ENCODE measurements at places on chromosomes 16 and 17.

- no peak for DNase-seq
Measured at GRCh38 chr16:17965133-17965900, 371.2 kb downstream of the NPIPA8 start.

GRCh38 chr16:25950586-25951281 is 259.0 kb downstream of the HS3ST4 start:
- DNase-seq = no peak

GRCh38 chr16:11562941-11563340 is 23.8 kb downstream of the LITAF start:
- DNase-seq = no peak

GRCh38 chr17:56373981-56374833 is 219.3 kb upstream of the NOG start:
- DNase-seq = no peak

DNA sequence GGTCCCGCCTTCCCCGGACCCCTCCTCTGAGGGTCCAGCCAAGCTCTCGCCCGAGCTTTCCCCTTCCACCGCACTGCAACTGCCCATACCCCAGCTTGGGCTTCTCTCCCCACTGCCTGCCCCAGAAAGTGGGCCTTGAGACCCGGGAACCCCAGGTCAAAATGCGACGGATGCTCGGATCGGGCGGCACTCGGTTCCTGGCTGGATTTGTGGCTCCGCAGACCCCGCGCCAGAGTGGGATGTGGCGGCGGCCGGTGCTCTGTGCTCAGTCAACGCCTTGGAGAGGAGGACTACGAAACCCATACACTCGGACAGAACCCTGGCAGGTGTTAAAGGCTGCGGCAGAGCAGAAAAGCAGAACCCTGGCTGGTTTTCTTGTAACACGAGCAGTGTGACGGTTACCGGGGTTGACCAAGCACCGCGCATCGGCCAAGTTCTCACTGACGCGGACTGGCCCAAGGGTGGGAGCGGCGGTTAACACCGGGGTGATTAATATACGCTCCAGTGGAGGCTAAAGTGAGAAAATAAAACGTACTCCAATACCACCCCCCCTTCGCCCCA is 885 bp upstream of the SLFN13 start:
- no peak for DNase-seq

DNA sequence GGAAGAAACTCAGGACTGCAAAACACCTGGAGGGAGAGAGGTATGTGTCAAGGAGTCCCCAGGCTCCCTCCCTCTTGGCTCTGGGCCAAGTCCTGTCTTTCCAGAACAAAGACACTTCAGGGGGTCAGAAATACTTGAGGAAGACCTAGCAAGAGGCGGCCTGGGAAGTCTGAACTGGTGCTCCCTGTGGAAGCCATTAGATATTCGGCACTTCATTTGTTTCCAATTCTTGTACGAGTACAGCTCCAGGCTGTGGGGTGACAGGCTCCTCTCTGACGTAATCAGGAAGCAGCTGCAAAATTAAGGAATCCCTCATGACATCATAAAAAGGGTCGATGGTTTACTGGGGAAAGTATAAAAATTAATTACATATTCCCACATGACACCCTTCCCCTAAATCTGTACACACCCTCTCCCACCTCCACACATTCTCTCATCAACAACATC is 108.7 kb downstream of the SMG6 start:
- DNase-seq = no peak

GRCh38 chr16:19859166-19859565 is 25.5 kb downstream of the GPRC5B start:
- no peak for DNase-seq

GRCh38 chr16:19184823-19185509 is 16.9 kb downstream of the SYT17 start:
- DNase-seq = no peak

GRCh38 chr16:17921357-17921978 is 415.1 kb downstream of the NPIPA8 start:
- no peak for DNase-seq

GRCh38 chr16:88015806-88016140 is 64.5 kb downstream of the BANP start:
- no peak for DNase-seq

DNA sequence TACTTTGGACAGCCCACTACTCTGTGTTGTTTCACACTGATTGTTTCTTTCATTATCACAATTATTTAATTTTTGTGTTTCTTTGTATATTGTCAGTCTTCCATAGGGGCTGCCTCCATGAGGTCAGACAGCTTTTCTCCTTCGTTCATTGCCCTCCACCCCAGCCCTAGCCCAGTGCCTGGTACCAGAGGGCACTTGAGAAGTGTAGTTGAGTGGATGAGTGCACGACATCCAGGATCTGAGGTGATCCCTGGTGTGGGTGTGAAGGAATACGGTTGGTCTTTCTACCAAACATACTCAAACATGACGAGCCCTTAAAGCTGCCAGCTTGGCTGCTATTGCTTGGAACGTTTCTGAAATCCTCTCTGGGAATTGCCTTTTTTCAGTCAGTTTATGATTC is 37.9 kb downstream of the DHRS7B start:
- DNase-seq = no peak

GRCh38 chr17:49926886-49927285 is 42.1 kb upstream of the DLX4 start:
- no peak for DNase-seq

GRCh38 chr17:71914812-71915211 is 206.0 kb upstream of the SOX9 start:
- DNase-seq = no peak

GRCh38 chr16:102060-102855 is 24.2 kb downstream of the MPG start:
- no peak for DNase-seq

- DNase-seq = no peak
Measured at GRCh38 chr16:3348547-3349167, 7.0 kb upstream of the OR2C1 start.

DNA sequence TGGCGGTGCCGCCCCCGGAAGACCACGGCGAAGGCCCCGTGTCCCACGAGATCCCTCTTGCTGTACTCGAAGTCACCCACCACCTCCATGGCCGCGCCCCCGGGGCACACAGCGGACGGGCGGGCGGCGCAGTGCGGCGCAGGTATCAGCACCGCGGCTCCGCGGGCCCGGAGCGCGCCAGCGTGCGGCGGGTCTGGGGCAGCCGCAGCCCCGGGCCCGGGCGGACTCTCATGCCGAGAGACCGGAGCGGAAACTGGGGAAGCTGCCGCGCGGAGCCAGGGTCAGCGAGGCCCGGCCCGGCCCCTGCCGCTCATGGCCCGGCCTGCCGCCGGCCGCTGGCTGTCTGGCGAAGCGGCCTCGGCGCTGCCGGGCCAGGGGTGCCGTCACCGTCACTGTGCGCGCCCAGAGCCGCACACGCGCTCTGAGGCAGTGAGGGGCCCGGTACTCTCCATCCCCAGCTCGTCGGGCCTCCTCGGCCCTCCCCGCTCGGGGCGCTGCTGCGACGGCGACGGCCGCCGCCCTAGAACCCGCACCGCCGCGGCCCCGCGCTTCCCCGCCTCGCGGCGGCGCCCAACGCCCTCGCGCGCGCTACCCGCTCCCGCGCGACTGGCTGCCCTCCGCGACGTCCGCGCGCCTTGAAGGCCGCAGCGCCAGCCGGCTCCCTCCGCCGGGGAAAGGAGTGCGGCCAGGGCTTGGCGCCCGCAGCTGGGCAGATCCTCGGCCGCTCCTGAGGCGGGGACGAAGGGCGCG is at the start of gene ULK2:
TSS of gene ULK2 (minus strand) at position 608 of the 750 bp plus-strand sequence. CDS start at position 89, 519 bp downstream.
- peak; percentile 15 for DNase-seq

DNA sequence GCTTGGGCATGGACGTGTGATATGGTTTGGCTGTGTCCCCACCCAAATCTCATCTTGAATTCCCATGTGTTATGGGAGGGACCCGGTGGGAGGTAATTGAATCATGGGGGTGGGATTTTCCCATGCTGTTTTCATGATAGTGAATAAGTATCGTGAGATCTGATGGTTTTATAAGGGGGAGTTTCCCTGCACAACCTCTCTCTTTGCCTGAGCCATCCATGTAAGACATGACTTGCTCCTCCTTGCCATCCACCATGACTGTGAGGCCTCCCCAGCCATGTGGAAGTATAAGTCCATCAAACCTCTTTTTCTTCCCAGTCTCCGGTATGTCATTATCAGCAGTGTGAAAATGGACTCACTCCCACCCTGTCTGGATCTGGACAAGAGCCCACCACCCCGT is 393.4 kb downstream of the SEC14L1 start:
- no peak for DNase-seq

- no peak for DNase-seq
Measured at GRCh38 chr16:84254062-84254461, 14.2 kb upstream of the KCNG4 start.

DNA sequence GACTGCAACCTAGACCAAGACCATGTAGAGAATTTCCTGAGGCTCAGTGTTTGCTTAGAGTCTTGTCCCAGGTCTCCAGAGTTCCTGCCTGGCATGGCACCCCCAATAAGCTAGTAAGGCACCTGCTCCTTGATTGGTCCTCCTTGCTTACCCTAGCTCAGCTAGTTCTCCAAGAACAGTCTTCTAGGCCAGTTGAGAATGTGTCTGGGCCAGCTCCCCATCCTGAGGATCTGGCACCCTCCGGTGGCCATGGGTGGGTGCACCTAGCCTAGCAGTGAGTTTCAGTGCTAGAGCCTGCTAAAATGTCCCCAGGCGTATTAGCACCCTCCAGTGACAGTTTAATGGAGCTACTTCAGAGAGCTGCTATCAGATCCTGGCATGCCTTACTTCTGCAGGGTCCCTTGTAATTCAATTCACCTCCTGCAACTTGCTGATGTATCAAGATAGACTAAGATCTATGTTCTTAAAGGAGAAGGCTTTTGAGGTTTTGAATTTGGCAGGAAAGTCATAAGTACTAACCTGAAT is 44.4 kb upstream of the MED13 start:
- peak; percentile 55 for DNase-seq

GRCh38 chr17:82283208-82283749 is 9.8 kb upstream of the CSNK1D start:
- peak; percentile 41 for DNase-seq

GRCh38 chr16:57358527-57359095 is at the start of gene CCL22:
Gene CCL22 (plus strand): TSS chr16:57358783. CDS start chr16:57358817, 34 bp downstream.
- no peak for DNase-seq

DNA sequence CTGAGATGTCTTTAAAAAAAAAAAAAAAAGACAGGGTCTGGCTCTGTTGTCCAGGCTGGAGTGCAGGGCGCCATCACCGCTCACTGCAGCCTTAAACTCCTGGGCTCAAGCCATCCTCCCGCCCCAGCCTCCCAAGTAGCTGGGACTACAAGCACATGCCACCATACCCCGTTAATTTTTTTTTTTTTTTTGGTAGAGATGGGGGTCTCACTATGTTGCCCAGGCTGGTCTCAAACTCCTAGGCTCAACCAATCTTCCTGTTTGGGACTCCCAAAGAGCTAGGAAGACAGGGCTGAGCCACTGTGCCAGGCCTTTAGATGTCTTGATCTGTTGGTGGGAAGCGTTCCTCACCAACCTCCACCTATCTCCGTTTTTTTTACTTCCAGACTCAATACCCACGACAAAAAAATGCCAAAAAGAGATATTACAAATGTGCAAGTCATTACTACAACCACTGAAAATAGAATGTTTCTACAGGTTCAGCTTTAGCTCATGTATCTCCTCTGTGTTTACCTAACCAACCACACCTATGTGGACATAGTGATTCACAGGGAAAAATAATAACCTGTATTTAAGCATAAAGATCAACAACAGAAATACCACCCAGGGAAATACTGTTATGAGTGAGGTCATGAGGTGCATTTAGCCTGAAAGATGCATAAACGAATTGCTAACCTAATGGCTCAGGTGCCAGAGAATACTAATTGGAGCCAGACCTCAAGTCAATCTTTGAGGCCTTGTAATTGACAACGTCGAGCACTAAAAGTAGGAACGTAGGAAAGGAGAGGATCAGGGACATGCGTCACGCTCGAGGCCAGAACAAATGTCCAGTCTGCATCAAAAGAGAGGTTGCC is 22.6 kb downstream of the NACA2 start:
- DNase-seq = no peak

- no peak for DNase-seq
Measured at GRCh38 chr17:39658760-39659159, 6.4 kb upstream of the TCAP start.

- DNase-seq = no peak
Measured at GRCh38 chr17:42853004-42853403, 2.0 kb downstream of the AOC3 start.

GRCh38 chr17:55420776-55421178 is 858 bp downstream of the MMD start:
- DNase-seq = no peak

Data from non-pigmented ciliary epithelial cell (primary cell).